ENCODE measurements at places on chromosomes 4 and X.
A peak's percentile ranks its signal among the peaks of the same experiment; 100 is the strongest.

GRCh38 chr4:156824451-156825060 is 147.0 kb downstream of the PDGFC start:
- no peak for DNase-seq

DNA sequence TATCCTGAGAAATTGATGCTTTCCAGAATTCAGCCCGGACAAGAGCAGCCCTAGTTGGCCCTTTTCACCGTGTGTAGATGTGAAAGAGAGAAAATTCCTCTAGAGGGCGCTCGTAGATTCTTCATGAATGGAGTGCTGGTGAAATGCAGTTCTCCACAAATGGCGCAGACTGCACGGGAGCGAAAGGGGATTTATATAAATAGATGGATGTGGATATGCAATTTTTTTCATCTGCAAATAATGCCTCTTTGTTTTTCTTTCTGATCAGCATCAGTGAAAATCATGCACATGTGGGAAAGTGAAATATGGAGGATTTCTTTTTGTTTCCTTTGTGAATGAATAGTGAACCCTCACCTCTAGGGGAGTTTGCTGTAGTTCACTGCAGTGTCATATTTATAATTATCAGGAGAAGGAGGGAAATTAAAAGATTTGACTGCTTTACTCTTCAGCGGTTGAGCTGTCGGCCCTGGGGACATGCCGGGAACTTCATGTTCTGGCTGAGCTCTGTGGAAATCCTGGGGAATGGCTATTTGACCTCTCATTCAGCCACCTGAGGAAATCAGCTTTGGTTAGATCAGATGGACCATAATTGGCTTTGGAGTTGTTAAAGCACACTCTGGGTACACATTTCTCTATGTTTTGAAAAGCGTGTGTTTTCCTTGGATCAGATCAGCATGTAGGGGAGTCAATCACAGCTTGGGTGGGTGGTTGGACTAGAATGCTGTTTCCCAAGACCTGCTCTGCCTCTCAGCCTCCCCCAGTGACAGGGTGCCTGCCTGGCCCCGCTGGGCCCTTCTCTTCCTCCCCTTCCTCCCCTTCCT is 115.0 kb upstream of the SHISA3 start:
- peak; percentile 62 for DNase-seq

DNA sequence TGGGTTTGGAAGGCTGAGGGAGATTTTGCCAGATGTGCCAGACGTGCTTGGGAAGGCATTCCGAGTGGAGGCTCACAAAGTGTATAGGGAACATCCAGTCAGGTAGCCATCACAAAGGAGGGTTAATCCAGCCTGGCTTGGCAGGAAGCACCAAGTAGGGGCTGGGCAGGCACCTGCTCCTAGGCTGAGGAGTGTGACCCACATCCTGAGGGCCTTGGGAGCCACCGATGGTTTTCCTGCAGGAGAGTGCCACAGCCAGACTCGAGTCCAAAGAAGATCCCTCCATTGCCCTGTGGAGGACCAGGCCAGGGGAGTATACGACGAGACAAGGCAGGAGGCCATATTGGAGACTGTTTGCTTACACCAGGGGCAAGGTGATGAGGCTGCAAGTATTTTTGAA is 47.2 kb downstream of the PNMA5 start:
- no peak for DNase-seq

- no peak for DNase-seq
Observed at GRCh38 chr4:135365065-135365464, 1163.5 kb upstream of the PABPC4L start.

- DNase-seq: no peak
Observed at GRCh38 chr4:168540503-168541265, 43.8 kb downstream of the PALLD start.

Measured in skin of body (tissue), 3 donors.